ENCODE measurements at places on chromosomes 1 and 21.

- no peak for DNase-seq
Observed at GRCh38 chr1:153848805-153849204, 73.6 kb downstream of the SLC27A3 start.

GRCh38 chr21:37758982-37759381 lies 157.3 kb downstream of the KCNJ6 start:
- DNase-seq: no peak

DNA sequence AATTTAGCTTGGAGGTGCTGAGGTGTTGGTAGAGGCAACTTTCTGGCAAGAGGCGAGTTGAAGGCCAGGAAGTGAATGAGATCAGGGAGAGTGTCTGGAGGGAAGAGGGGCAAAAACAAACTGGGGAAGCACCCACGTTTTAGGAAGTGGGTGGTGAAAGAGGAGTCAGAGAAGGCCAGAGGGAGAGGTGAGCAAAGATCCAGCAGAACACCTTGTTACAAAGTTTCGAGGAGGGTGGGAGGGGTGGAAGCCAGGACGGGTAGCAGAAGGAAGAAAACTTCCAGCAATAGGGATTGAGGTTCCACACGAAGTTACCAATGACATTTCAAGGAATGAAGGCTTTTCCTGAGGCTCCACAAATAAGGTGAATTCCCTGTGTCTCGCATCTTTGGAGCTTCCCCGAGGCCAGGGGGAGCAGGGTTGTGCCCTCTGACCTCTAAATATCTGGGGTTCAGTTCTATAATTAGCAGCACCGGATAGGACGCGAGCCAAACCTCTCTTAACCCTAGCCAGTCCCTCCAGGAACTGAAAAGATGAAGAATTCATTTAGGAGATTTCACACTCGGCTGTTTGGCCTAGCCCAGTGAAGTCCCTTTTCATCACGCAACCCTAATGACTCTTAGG lies 578 bp upstream of the SESN2 start:
- no peak for DNase-seq

DNA sequence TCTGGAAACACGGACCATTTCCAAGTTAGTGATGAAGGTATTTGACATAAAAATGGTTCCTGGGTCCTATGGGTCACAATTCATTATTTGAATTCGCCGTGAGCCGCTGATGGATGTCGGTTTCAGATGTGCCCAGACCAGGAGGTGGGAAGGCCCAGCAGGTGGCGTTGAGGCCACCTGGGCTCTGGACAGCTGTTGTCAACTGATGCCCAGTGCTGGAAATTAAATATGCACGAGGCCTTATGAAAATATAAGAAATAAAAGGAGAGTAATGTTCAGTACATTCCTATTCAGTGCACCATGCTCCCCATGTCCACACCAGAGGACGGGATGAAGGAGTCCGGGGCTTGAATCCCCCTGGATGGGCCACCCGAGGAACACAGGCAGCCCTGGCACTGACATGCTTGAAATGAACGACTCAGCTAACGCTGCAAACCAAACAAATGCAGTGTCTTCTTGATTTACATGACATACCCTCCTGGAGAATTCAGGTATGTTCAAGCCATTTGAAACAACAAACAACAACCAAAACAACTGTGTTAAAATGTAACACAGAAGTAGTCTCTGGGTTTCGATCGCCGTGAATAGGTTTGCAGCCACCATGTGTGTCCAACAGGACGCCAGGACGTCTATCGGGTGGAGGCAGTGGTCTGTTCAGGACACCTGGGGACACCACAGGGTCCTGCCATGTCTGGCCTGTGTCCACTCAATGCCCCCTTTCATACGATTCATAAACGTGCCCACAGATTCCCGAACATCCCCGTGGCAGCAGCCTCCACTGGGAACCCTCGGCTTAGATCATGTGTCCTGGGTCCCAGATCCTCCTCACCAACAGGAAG lies 6.1 kb downstream of the TFF3 start:
- DNase-seq: no peak

GRCh38 chr1:197799271-197799670 lies 24.0 kb upstream of the DENND1B start:
- no peak for DNase-seq

DNA sequence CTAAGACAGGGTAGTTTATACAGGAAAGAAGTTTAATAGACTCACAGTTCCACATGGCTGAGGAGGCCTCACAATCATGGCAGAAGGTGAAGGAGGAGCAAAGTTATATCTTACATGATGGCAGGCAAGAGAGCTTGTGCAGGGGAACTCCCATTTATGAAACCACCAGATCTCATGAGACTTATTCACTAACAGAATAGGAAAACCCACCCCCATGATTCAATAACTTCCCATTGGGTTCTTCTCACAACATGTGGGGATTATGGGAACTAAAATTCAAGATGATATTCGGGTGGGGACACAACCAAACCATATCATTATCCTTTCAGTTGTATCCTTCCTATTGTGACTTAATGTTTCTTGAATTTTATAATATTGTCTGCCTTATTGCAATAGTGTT lies 13.4 kb upstream of the DDAH1 start:
- no peak for DNase-seq

GRCh38 chr1:214989341-214989740 lies 93.2 kb upstream of the KCNK2 start:
- DNase-seq: no peak

DNA sequence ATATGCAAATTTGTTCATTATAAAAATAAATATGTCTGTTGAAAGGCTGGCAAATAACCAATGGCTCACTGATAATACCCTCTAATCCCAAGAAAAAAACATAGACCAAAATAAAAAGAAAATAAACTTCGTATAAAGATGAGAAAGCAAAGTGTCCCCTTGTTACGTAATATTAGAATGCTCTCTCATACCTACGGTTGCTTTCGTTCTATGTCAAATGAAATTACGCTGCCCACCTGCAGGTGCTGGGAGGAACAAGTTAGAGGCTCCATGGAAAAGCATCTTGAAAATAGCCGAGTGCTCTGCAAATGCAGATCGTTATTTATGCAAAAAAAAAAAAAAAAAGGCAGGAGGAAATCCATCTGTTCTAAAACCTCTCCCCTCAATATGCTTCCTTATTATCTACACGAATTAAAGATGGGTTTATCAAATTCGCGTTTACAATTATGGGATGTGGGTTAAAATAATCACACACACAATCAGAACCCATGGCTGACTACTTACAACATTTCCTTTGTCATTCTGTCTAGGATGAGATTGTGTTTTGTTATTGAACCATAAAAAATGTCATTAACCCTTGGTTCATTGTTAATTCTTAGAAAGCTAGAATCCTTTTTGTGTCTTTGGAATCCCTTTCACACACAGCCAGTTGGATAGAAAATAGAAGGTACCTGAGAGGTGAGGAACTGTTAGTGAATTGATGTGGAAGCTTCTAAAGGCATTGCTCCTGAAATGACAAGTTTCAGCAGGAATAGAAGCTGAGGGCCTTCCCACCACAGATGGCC lies 268.6 kb downstream of the SETD4 start:
- DNase-seq: no peak

GRCh38 chr21:42595283-42596187 lies 57.9 kb upstream of the PDE9A start:
- no peak for DNase-seq

- no peak for DNase-seq
Observed at GRCh38 chr1:102751111-102751510, 357.2 kb downstream of the COL11A1 start.

DNA sequence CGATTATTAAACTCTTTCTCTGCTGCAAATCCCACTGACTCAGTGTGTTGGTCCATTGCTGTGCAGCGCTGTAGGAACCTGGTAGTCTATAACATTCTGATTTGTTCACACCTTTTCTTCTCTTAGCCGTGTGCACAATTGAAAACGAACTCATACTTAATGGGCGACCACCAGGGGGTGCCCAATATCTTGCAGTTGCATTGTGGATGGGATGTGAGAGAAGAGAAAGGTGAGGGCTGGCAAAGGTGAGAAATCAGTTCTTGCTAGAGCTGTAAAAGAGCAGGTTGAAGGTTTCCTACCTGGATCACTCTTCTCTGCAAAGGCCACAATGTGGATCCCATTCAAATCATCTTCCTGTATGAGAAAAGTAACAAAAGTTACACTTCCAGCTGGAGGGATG lies 51.0 kb downstream of the CASQ2 start:
- no peak for DNase-seq

Measured in cortex of kidney (tissue), 1 donor.